ENCODE measurements at places on chromosomes 7 and 10.

DNA sequence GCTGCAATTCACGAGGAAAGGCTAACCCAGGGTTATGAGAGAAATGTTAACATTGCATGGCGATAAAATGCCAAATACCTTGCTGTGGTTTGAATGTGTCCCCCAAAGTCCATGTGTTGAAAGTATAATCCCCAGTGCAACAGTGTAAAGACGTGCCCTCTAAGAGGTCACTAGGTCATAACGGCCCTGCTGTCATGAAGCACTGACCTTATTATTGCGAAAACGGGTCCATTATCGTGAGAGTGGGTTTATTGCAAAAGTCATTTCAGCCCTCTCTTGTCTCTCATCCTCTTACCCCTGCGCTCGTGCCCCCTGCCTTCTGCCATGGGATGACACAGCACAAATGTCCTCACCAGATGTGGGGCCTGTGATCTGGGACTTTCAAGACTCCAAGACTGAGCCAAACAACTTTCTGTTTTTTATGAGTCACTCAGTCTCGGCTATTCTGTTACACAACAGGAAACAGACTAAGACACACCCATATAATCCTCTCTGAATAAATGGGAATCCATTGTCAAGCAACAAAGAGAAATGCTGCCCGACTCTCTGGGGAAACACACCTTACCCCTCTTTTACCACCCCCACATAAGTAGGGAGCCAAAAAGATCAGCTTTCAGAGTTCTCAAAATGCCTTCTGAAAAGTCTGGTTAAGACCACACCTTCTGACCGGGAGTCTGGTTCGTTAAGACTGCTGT, 73.1 kb upstream of the UCN3 start:
- peak; percentile 65 for DNase-seq

- no peak for DNase-seq
These were observed 106.7 kb upstream of the LAMB4 start for GRCh38 chr7:108236681-108237415.

GRCh38 chr10:10661176-10661575, 356.5 kb upstream of the CELF2 start:
- no peak for DNase-seq

GRCh38 chr10:32684291-32684690, 238.4 kb downstream of the CCDC7 start:
- no peak for DNase-seq

DNA sequence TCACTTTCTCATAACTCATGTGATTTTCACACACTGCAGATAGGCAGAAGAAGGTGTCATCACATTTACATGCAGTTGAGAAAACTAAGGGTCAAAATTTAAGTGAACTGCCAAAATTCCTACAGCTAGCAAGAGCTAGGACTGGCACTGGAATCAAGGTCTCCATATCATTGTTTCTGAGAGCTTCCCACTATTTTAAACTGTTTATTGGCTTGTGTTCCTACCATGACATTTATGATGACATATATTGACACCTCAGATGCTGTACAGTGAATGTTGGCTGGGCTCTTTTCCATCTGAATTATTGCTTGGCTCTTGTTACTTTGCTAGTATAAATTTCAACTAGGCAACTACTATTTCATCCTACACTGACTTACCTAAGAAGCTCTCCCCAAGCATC, 2.0 kb downstream of the THSD7A start:
- DNase-seq: no peak

DNA sequence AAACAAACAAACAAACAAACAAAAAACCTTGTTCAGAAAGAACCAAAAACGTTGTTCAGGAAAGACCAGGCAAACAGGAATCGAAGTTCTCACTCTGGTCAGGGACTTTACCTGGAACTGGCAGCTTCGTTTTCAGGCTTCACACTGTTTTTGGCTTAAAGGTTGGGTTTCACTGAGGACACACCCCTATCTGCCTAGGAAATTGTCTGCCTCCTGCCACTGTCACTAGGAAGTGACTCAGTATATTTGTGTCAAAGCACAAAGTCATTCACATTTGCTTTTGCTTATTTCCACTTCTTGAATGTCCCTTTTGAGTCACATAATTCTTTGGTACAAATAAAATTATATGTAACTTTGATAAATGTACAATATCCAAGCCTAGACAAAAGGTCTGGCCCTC, 37.9 kb downstream of the PNLIPRP3 start:
- no peak for DNase-seq

DNA sequence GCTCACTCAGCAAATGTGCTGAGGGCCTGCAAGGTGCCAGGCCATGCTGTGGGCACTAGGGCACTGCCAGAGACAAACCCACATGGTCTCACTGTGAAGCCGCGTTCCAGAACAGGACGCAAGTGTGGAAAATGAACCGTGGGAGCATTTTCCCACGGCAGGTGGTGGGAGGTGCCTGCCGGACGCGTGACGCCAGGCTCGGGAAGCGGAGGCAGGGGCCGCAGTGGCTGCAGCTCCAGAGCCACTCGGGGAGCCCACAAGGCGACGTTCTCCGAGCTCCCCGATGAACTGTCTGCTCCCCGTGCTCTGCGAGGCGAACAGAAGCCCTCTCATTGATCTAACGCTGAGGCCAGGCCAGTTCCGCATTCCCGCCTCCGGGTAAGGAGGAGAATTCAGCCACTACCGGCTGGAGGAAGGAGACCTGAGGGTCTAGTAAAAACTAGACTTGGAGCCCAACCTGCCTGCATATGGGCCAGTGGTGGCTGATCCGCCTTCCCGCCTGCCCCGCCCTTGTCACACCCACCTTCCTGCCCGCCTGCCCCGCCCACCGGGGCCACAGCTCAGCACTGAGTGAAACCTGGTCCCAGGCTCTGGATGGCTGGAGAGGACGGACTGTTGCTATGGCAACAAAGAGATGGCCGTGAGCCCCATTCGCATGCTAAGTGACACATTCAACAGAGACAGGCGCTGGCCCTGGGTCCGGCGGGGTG, 13.1 kb downstream of the ADGRA1 start:
- no peak for DNase-seq

DNA sequence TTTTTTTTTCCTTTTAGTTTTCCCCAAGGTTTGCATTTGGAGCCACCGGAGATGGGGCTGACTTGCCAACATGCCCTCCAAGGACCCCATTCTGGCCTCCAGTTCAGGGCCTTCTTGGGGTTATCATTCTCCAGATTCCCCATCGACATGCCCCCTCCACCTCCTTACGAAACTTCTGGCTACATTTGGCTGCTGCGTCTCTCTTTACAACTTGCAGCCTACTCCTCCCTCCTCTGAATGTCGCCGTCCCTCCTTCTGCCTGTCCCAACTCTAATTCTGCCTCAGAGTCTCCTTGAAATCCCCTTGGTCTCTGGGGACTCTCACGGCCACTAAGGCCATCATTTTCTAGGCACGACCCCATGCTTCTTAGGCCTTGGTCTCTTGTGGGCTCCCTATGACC, 72.2 kb upstream of the PODXL start:
- DNase-seq: no peak

DNA sequence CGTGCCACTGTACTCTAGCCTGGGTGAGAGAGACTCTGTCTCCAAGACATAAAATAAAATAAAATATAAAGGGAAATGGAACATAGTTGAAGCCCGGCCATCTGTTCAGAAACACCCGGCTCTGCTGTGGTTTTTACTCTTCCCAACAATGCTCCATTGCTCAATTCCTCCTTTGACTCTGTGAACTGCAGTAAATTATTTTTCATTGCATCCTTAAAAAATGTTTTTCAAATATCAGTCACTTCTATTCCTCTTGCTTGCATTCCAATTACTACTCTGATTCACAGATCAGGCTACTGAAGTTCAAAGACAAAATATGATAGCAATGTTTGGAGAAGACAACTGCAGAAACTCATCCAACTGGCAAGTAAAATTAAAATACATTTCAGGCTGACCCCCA, 983.0 kb downstream of the SORCS1 start:
- no peak for DNase-seq

GRCh38 chr7:137923380-137923779, 76.6 kb upstream of the DGKI start:
- no peak for DNase-seq

GRCh38 chr7:45701701-45702510, 127.7 kb downstream of the ADCY1 start:
- no peak for DNase-seq

DNA sequence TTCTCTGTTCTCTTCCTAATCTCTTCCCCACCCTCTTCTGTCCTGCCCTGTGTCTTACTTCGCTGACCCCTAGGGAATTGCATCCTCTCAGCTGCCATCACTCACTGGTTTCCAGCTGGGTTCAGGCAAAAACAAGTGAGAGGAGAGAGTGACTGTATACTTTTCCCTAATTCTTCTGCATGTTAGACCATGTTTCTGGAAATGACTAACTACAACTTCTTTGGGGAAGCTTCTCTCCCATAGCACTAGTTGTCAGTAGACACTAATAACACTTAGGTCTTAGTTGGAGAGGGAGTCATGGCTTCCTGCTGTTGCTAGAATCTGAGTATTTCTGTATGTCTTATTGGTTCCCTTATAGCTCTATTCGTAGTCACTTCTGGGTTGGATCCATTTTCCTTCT, 299.0 kb upstream of the FZD1 start:
- DNase-seq: no peak

DNA sequence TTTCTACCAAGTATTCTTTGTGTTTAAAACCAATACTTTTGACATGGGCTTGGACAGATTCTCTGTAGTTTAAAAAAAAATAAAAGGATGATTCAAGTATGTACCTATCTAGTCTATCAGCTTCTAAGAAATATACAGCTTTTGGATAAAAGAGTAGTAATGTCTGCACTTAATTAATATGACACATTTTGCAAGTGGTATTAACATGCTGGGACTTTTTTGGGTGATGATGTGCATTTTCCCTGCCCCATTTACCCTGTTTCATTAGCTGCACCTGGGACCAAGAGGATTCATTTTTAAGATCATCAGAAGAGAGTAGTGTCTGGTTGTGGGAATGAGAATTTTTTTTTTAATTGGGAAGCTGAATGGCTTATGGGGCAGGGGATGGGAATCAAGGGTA, 236.2 kb upstream of the KLF14 start:
- DNase-seq: no peak

All from Right ventricle myocardium superior (tissue), 1 donor.